ENCODE measurements at places on chromosomes 4 and X.

DNA sequence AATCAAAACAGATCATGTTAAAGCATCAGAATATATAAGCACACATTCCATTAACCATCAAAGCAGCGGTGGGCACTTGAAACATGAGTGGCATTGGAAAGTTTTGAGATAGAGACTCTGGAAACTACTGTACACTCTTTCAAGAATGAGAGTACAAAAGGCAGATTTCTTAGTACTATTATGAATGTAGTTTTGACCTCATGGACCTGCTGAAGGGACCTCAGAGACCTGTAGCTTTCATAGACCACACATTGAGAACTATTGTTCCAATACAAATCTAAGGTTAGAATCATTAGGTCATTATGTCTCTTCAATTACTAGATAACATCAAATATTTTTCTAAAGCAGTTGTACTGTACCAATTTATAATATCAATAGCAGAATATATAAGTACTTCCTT lies 283.6 kb downstream of the RPA4 start:
- H3K4me3 ChIP-seq: no peak overlapping the region
- H3K4me1 ChIP-seq: no peaks in the 10 kb centered on the region
- H3K27ac ChIP-seq: no peak overlapping the region
- H3K27me3 ChIP-seq: no peaks in the 10 kb centered on the region
- DNase-seq: no peak

GRCh38 chr4:80585542-80585941 lies 250.0 kb downstream of the CFAP299 start:
- H3K4me3 ChIP-seq: no peak overlapping the region
- H3K27me3 ChIP-seq: no peaks in the 10 kb centered on the region
- H3K27ac ChIP-seq: no peak overlapping the region
- no peaks in the 10 kb centered on the region for H3K36me3 ChIP-seq
- no peaks in the 10 kb centered on the region for H3K4me1 ChIP-seq

GRCh38 chr4:154719087-154719486 lies 24.7 kb upstream of the LRAT start:
- H3K27ac ChIP-seq: no peak overlapping the region
- no peaks in the 10 kb centered on the region for H3K36me3 ChIP-seq
- no peak for DNase-seq
- no peak overlapping the region for H3K4me3 ChIP-seq
- no peaks in the 10 kb centered on the region for H3K27me3 ChIP-seq

GRCh38 chrX:16205840-16206239 lies 38.6 kb downstream of the MAGEB17 start:
- H3K27ac ChIP-seq: no peak overlapping the region
- DNase-seq: no peak
- no peaks in the 10 kb centered on the region for H3K4me1 ChIP-seq
- H3K36me3 ChIP-seq: no peaks in the 10 kb centered on the region
- H3K4me3 ChIP-seq: no peak overlapping the region
- no peaks in the 10 kb centered on the region for H3K27me3 ChIP-seq

- H3K27ac ChIP-seq: no peak overlapping the region
- H3K36me3 ChIP-seq: no peaks in the 10 kb centered on the region
- DNase-seq: no peak
- H3K27me3 ChIP-seq: no peaks in the 10 kb centered on the region
- H3K4me1 ChIP-seq: no peaks in the 10 kb centered on the region
Measured at GRCh38 chr4:156673483-156673882, 298.1 kb downstream of the PDGFC start.

GRCh38 chr4:73723928-73724327 lies 16.4 kb upstream of the CXCL8 start:
- DNase-seq: no peak
- no peak overlapping the region for H3K27ac ChIP-seq
- peaks cover 2% of the 10 kb centered on the region for H3K4me1 ChIP-seq

- no peak overlapping the region for H3K4me3 ChIP-seq
- H3K4me1 ChIP-seq: no peaks in the 10 kb centered on the region
- H3K36me3 ChIP-seq: no peaks in the 10 kb centered on the region
- DNase-seq: no peak
Measured at GRCh38 chrX:138858951-138859350, 147.4 kb upstream of the FGF13 start.

DNA sequence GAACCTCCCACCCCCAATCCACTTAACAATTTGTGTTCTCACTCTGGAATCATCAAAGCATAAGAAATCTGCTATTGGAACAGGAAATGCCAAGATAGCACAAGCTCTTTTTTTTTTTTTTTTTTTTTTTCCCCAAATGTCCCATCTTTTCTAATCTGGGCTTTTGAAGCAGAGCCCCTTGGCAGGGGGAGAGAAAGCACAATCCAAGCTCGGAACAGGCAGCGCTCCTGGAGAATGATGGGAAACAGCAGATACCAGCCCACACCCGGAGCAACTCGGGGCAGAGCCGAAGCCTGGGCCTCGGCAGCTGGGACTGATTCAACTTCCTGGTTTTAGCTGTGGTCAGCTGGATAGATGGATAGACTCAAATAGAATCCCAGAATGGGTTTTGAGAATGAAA lies 235.1 kb downstream of the QDPR start:
- no peak for DNase-seq
- H3K4me3 ChIP-seq: no peak overlapping the region
- no peaks in the 10 kb centered on the region for H3K4me1 ChIP-seq
- H3K27me3 ChIP-seq: no peaks in the 10 kb centered on the region

GRCh38 chrX:151398346-151398745 lies 1.3 kb downstream of the VMA21 start:
- no peaks in the 10 kb centered on the region for H3K36me3 ChIP-seq
- H3K27me3 ChIP-seq: no peaks in the 10 kb centered on the region
- no peak for DNase-seq
- H3K27ac ChIP-seq: no peak overlapping the region
- H3K4me1 ChIP-seq: peaks cover 16% of the 10 kb centered on the region

GRCh38 chr4:47270201-47270888 lies 193.2 kb downstream of the COMMD8 start:
- no peaks in the 10 kb centered on the region for H3K4me1 ChIP-seq
- no peaks in the 10 kb centered on the region for H3K27me3 ChIP-seq
- no peaks in the 10 kb centered on the region for H3K36me3 ChIP-seq
- no peak for DNase-seq

- no peaks in the 10 kb centered on the region for H3K4me1 ChIP-seq
- H3K27ac ChIP-seq: no peak overlapping the region
- H3K27me3 ChIP-seq: no peaks in the 10 kb centered on the region
- DNase-seq: no peak
Measured at GRCh38 chr4:181225616-181226261, 1017.5 kb upstream of the TENM3 start.

DNA sequence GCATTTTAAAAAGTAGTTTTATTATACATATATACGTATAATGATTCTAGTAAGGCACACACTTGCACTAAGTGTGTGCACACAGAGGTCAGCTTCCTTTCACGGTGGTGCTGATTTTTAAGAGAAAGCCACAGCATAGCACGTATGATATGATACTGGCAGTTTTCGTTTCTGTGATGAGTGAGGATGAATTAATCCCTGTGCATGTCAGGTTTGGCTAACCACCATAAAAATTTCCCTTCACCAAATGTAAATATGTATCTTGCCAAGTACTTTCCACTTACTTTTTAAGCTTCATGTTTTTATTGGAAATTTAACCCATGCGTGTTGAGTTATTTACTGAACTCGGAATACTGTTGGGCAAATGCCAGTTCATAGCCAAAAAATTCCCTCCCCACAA lies 84.6 kb downstream of the SYNPO2 start:
- H3K36me3 ChIP-seq: no peaks in the 10 kb centered on the region
- no peaks in the 10 kb centered on the region for H3K27me3 ChIP-seq
- DNase-seq: no peak
- H3K4me1 ChIP-seq: peaks cover 10% of the 10 kb centered on the region

DNA sequence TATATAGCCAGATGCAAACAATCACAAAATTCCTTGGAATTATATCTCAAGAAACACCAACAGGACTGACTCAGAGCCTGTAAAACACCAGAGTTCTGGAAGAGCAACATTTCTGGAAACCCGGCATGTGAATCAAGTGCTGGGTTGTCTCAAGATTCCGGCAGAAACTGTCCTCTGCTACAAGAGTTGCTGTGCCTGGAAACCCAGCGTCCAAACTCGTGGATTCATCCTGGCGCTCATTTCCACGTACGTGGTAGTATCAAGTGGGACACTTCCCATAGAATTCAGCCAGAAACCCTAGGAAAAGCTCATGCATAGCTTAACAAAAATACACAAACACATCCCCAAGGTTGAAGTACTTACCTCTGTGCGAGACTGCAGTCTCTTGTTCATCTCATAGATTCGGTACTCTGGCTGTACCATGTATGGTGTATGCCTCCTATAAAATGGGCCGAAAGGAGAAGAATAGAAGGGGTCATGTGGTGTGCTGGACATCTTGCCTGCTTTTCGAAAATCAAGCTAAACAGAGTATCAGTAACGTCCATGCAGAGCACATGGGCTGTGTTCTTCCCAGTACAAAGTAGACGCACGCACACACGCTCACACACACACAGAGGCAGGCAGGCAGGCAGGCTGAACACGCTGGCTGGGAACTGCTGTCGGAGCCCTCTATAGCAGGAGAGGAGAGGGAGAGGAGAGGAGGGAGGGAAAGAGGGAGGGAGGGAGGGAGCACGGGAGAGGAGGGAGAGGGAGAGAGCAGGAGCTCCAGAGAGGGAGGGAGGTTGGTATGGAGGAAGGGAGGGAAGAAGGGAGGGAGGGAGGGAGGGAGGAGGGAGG lies at the start of gene LDB2:
LDB2 (minus strand) TSS at position 655 of the 837 bp plus-strand sequence.
- no peaks in the 10 kb centered on the region for H3K36me3 ChIP-seq
- peak within 1 kb of the TSS; percentile 57 for H3K4me3 ChIP-seq
- peak within 1 kb of the TSS; percentile 71 for H3K27ac ChIP-seq

GRCh38 chr4:40322811-40323210 lies 12.3 kb upstream of the CHRNA9 start:
- no peak for DNase-seq
- no peak overlapping the region for H3K4me3 ChIP-seq
- peaks cover 21% of the 10 kb centered on the region for H3K4me1 ChIP-seq
- no peaks in the 10 kb centered on the region for H3K36me3 ChIP-seq
- peak overlapping the region; percentile 78 for H3K27ac ChIP-seq

GRCh38 chrX:70455366-70456202 lies 10.9 kb downstream of the DLG3 start:
- H3K27me3 ChIP-seq: no peaks in the 10 kb centered on the region
- peak overlapping the region; percentile 53 for H3K4me3 ChIP-seq
- H3K4me1 ChIP-seq: peaks cover 14% of the 10 kb centered on the region
- no peak for DNase-seq

DNA sequence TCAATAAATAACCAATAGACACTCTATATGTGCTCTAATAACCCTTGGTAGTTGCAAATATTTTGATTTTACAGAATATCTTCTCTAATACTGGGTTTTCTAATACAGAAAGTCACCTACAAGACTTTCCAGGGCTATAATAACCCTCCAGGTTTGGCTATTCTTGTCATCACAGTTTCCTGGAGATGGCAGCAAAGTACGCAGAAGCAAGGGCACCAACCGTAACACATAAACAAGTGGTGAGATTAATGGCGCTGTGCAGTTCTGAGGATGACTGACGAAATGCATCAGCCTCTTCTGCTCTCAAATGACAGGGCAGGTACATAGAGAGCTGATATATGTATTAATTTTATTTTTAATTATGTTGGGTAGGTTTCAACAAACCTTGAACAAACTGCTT lies 122.4 kb downstream of the C4orf33 start:
- no peak for DNase-seq
- no peak overlapping the region for H3K27ac ChIP-seq
- no peaks in the 10 kb centered on the region for H3K27me3 ChIP-seq
- H3K4me3 ChIP-seq: no peak overlapping the region
- H3K36me3 ChIP-seq: no peaks in the 10 kb centered on the region
- no peaks in the 10 kb centered on the region for H3K4me1 ChIP-seq

DNA sequence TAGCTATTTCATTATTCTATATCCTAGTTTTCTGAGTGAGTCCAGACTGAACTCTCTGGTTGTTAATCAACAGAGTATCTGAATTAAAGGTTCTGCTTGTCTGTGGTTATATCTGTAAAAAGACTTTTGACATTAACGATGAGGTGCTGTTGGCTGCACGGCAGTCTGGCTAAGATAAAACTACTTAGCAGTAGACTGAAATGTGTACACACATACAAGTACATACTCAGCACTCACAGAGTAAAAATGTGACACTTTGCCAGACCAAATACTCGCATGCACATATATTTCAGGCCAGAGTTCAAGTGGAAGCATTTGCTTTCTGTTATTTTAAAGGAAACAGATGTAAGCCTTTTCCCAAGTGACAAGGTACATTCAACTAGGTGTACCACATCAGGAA lies 80.5 kb downstream of the PRDM5 start:
- DNase-seq: no peak
- no peak overlapping the region for H3K4me3 ChIP-seq
- no peaks in the 10 kb centered on the region for H3K36me3 ChIP-seq
- H3K27ac ChIP-seq: no peak overlapping the region
- no peaks in the 10 kb centered on the region for H3K4me1 ChIP-seq
- no peaks in the 10 kb centered on the region for H3K27me3 ChIP-seq

GRCh38 chrX:129577473-129577872 lies 37.4 kb downstream of the OCRL start:
- H3K36me3 ChIP-seq: no peaks in the 10 kb centered on the region
- H3K27me3 ChIP-seq: no peaks in the 10 kb centered on the region
- H3K4me3 ChIP-seq: no peak overlapping the region
- no peak overlapping the region for H3K27ac ChIP-seq

GRCh38 chr4:60422439-60422838 lies 777.7 kb upstream of the ADGRL3 start:
- H3K4me1 ChIP-seq: no peaks in the 10 kb centered on the region
- no peaks in the 10 kb centered on the region for H3K36me3 ChIP-seq
- H3K4me3 ChIP-seq: no peak overlapping the region
- no peak for DNase-seq
- H3K27ac ChIP-seq: no peak overlapping the region

GRCh38 chrX:44092778-44093177 lies 119.6 kb upstream of the NDP start:
- H3K4me1 ChIP-seq: no peaks in the 10 kb centered on the region
- no peaks in the 10 kb centered on the region for H3K36me3 ChIP-seq
- no peak overlapping the region for H3K27ac ChIP-seq
- DNase-seq: no peak

GRCh38 chr4:69957209-69957608 lies 8.3 kb downstream of the CSN2 start:
- H3K27me3 ChIP-seq: no peaks in the 10 kb centered on the region
- no peaks in the 10 kb centered on the region for H3K4me1 ChIP-seq
- no peak overlapping the region for H3K27ac ChIP-seq
- no peaks in the 10 kb centered on the region for H3K36me3 ChIP-seq
- DNase-seq: no peak

- H3K27me3 ChIP-seq: no peaks in the 10 kb centered on the region
- H3K4me3 ChIP-seq: peak overlapping the region; percentile 92
- H3K27ac ChIP-seq: peak overlapping the region; percentile 83
- no peak for DNase-seq
- H3K36me3 ChIP-seq: no peaks in the 10 kb centered on the region
- H3K4me1 ChIP-seq: peaks cover 16% of the 10 kb centered on the region
Measured at GRCh38 chr4:110195561-110196205, 2.7 kb downstream of the ELOVL6 start.

GRCh38 chrX:69543572-69543971 lies 39.4 kb downstream of the NALF2 start:
- H3K4me3 ChIP-seq: no peak overlapping the region
- no peak for DNase-seq
- no peaks in the 10 kb centered on the region for H3K4me1 ChIP-seq
- no peak overlapping the region for H3K27ac ChIP-seq
- no peaks in the 10 kb centered on the region for H3K27me3 ChIP-seq

Data from vagina (tissue), 2 donors.